ENCODE measurements at places on chromosomes 7 and 10.

DNA sequence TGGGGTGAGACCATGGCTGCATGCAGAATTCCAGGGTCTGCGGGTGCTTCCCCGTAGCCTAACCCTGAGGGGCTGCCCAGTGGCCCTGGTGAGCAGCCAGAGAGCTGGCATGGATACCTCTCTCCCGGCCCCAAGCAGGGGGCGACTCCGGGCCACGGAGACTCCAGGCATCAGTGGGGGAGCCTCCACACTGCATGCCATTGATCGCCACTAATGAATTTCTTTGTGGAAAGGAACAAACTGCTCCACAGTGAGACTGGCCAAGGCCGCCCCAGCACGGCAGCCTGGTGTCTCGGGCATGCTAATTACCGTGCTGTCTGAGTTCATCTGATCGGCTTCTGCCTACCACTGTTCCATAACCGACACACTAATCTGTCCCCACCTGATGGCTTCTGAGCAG, 184.4 kb downstream of the GRID1 start:
- no peak for DNase-seq

DNA sequence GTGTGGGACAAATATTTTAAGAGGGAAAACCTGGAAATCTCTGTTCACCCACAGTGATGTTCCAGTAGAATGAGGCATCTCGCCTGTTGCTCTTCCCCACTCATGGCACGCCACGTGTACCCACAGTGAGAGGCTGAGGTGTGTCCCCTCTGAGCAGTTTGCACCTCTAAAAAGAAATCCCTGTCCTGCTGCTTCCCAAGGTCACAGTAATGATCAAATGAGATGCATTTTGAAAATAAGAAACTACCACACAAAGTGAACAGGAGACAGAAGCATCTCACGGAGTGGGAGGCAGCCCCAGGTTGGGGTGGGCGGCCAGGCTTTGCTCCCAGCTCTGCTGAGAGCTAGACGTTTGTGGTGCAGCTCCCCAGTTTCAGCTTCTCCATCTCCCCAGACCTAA, 12.4 kb upstream of the ZNF777 start:
- no peak for DNase-seq

DNA sequence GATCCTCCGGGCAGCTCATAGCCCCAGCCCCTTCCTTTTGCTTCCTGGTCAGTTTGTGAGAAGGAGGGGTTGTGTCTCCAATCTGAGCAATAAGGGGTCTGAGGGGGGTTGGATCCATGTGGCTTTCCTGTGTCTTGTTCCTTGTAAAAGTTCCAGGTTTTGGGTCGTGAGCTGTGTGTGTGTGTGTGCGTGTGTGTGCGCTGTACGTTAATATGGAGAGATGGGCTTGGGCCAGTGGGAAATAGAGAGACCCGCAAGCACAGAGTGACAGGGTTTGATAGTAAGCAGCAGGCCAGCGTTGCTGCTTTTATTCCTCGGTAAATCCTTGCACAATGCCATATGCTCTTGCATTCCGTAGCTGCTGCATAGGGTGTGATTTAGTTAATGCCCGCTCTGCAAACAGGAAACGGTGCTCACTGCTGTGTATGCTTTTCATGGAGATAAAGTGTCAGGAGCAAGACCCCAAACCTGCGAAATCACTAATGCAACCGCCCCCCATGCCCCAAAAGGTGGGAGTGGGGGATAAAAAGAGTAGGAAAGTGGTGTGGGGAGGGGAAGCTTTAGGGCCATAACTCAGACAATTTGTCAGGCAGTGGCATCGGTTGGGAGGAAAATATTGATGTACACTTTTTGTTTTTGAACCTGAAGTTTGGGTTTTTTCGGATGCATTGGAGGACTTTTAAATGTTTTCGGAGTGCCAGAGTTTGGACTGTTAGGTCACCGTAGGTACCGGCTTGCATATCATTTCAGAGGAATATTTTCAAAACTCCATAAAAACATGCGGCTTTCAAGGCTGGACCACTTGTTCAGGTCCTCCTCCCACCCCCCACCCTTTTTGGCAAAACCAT, 108.7 kb downstream of the TCF7L2 start:
- DNase-seq = peak; percentile 46

DNA sequence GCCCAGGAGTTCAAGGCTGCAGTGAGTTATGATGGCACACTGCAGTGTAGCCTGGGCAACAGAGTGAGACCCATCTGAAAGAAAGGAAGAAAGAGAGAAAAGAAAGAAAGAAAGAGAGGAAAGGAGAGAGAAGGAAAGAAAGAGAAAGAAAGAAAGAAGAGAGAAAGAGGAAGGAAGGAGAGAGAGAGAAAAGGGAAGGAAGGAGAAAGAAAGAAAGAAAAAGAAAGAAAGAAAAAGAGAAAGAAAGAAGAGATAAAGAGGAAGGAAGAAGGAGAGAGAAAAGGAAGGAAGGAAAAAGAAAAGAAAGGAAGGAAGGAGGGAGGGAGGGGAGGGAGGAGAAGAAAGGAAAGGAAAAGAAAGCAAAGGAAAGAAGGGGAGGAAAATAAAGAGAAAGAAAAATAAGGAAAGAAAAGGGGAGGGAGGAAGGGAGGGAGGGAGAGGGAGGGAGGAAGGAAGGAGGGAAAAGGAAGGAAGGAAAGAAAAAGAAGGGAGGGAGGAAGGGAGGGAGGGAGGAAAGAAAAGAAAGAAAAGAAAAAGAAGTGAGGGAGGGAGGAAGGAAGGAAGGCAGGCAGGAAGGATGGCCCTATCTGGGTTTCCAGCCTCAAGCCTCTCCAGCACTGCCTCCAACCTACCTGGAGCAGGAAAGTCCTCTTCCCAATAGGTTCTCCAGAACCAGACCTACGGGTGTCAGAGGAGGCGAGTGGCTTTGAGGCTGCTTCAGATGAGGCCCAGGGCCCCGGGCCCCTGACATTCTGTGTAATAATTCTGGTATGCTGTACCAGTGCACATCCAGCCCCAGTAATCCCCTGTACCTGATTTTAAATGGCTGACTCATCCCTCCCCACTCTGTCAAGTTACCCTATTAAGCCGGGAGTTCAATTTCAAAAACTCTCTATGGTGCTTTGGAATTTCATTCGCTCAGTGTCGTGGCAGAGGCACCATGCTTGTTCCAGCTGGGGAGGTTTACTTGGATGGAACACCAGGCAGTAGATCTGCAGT, 6.8 kb upstream of the PARD3 start:
- DNase-seq = no peak

DNA sequence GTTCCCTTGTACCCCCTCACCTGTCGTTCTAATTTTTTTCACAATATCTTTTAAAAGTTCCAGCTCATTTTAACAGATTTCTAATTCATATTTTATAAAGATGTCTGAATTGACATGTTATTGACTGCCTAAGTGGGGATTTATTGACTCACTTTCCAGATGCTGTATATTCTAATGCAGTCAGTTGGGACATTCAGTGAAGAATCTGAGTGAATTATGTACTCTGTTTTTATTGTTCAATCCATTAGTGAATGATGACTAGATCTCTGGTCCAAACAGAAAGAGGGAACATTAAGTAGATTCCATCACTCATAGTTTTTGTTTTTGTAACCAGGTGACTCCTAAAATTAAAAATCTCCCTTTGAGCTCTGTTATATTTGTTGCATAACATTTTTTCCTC, 54.3 kb downstream of the LOXL4 start:
- no peak for DNase-seq

DNA sequence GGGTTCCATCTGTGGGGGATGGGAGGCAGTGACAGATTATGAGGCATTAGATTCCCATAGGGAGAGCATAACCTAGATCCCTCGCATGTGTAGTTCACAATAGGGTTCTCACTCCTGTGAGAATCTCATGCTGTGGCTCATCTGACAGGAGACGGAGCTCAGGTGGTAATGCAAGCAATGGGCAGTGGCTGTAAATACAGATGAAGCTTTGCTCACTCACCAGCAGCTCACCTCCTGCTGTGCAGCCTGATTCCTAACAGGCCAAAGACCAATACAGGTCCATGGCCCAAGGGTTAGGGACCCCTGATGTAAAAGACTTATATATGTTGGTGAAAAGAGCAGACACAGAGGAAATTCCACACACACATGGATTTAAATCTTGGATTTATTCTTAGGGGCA, 370.2 kb downstream of the NRG3 start:
- no peak for DNase-seq

- no peak for DNase-seq
Measured at GRCh38 chr7:158527495-158527894, 60.1 kb downstream of the PTPRN2 start.

DNA sequence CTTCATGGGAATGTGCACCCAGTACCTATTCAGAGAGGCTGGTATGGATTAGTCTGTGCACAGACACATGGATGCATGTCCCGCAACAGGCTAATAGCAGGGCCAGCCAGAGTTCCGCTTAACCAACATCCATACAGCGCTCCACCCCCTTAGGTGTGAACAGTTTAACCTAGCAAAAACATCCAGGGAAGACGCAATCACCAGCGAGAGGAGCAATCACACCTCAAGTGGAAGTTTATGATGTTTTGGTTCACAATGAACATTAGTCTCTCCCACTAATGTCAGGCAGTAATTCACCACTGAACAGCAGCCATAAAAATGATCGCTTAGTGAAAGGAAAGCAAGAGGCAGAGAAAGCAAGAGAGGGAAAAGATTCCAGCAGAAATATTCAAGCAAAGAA, 91.1 kb downstream of the PLXNA4 start:
- DNase-seq = no peak

DNA sequence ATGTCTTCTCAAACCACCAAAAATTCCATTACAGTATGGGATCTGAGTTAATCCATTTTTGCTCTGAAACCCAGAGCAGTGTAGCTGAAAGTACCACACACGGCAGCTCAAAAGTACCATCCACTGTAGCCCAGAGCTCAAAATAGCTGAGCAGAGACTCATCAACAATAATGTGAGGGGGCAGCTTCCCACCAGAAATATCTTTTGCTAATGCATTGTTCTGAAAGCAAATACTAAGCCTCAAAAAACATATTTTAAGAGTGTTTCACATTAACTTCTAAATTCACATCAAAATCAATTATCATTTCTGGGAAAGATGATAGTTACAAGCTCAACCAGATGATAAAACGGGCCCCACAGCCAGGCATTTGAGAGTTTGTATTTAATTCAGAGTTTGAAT, 73.7 kb downstream of the ABLIM1 start:
- no peak for DNase-seq

- no peak for DNase-seq
Measured at GRCh38 chr10:113549856-113550255, 3.0 kb upstream of the HABP2 start.

GRCh38 chr7:127986581-127987521, 44.4 kb downstream of the LRRC4 start:
- DNase-seq = no peak

GRCh38 chr10:34817054-34817453, 2.0 kb upstream of the PARD3 start:
- no peak for DNase-seq
